ENCODE measurements at places on chromosomes 12 and 14. TPM values are rescaled to one million over a fixed set of nuclear protein-coding genes. Genes with fewer than 3 reads are reported as not detected.

FICD gene
- total RNA-seq: 2.3 TPM

PAWR gene
- total RNA-seq: 8.4 TPM

PTPN6 gene
- total RNA-seq: 609 TPM

CCDC38 gene
- total RNA-seq: 0.57 TPM

KRT85 gene
- total RNA-seq: not detected

PPP1R1A gene
- total RNA-seq: not detected

LMO3 gene
- total RNA-seq: not detected

GPR65 gene
- 13.8 TPM for total RNA-seq

SERPINA3 gene
- total RNA-seq: not detected

MYF5 gene
- total RNA-seq: not detected
